ENCODE measurements at places on chromosomes 1 and 21. TPM values are rescaled to one million over a fixed set of nuclear protein-coding genes. Genes with fewer than 3 reads are reported as not detected.

The TMEM125 gene
- total RNA-seq, result not detected

The SLC44A5 gene
- total RNA-seq, result 0.25 TPM

The ZBTB8B gene
- not detected for total RNA-seq

The MSH4 gene
- 0.25 TPM for total RNA-seq

The AKT3 gene
- total RNA-seq, result 66.9 TPM

The PPM1J gene
- 1.1 TPM for total RNA-seq

The MTMR11 gene
- 4.9 TPM for total RNA-seq

The AADACL3 gene
- total RNA-seq, result not detected

The NUP133 gene
- total RNA-seq, result 42.2 TPM

The ITLN2 gene
- total RNA-seq, result not detected

The ITLN1 gene
- total RNA-seq, result not detected

The SLC1A7 gene
- 0.12 TPM for total RNA-seq

The GFI1 gene
- total RNA-seq, result 0.11 TPM

The ANXA9 gene
- total RNA-seq, result 1.3 TPM

The PPIAL4G gene
- total RNA-seq, result not detected

The DMRTA2 gene
- total RNA-seq, result 0.11 TPM

The MPL gene
- not detected for total RNA-seq

The TRIM58 gene
- total RNA-seq, result 0.66 TPM

The INAVA gene
- not detected for total RNA-seq

The LCE2A gene
- 2.2 TPM for total RNA-seq

The PRAMEF4 gene
- not detected for total RNA-seq

The KRTAP13-1 gene
- total RNA-seq, result not detected

The RAP1GAP gene
- total RNA-seq, result 1.2 TPM

The GNAT2 gene
- 0.33 TPM for total RNA-seq

The FRRS1 gene
- total RNA-seq, result 54.1 TPM

The TPTE gene
- not detected for total RNA-seq

The TRPM2 gene
- total RNA-seq, result under 0.01 TPM

The PTAFR gene
- 0.33 TPM for total RNA-seq

The VHLL gene
- not detected for total RNA-seq

The CASZ1 gene
- not detected for total RNA-seq

The LCE1F gene
- total RNA-seq, result not detected

The CHI3L2 gene
- 0.22 TPM for total RNA-seq

The ZNF648 gene
- total RNA-seq, result not detected

The TLCD4 gene
- 0.75 TPM for total RNA-seq

The GCSAML gene
- total RNA-seq, result under 0.01 TPM

The HHIPL2 gene
- 0.25 TPM for total RNA-seq

The CATSPERE gene
- 1.9 TPM for total RNA-seq

The SPRR3 gene
- not detected for total RNA-seq

The APCS gene
- total RNA-seq, result not detected

The IFNLR1 gene
- not detected for total RNA-seq

The TIMM17A gene
- total RNA-seq, result 74.0 TPM

The PRAMEF15 gene
- not detected for total RNA-seq
